ENCODE measurements at places on chromosomes 3 and 15.

DNA sequence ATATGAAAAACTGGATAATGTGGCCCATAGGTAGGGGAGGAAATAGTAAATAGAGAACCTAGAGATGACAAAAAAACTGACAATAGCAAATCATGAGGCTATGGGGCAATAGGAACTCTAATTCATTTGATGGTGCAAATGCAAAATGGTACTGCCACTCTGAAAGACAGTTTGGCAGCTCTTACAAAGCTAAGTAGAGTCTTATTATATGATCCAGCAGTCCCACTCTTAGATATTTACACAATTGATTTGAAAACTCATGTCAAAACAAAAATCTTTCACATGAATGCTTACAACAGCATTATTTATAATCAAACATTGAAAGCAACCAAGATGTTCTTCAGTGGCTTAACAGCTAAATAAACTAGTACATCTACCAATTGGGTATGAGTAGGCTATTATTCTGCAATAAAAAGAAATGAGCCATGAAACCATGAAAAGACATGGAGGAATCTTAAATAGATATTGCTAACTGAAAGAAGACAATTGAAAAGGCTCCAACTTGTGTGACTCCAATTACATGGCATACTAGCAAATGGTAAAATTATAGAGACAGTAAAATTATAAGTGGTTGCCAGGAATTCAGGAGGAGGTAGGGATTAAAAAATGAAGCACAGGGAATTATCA is 321.8 kb upstream of the STAC start:
- no peak for DNase-seq

- no peak for DNase-seq
Observed at GRCh38 chr3:66393333-66394005, 107.4 kb downstream of the LRIG1 start.

- no peak for DNase-seq
Observed at GRCh38 chr3:174533286-174533685, 325.8 kb upstream of the NAALADL2 start.

GRCh38 chr3:60953351-60953750 is 297.9 kb downstream of the FHIT start:
- no peak for DNase-seq

- peak; percentile 8 for DNase-seq
Observed at GRCh38 chr3:112629425-112629824, 11.5 kb downstream of the CCDC80 start.

DNA sequence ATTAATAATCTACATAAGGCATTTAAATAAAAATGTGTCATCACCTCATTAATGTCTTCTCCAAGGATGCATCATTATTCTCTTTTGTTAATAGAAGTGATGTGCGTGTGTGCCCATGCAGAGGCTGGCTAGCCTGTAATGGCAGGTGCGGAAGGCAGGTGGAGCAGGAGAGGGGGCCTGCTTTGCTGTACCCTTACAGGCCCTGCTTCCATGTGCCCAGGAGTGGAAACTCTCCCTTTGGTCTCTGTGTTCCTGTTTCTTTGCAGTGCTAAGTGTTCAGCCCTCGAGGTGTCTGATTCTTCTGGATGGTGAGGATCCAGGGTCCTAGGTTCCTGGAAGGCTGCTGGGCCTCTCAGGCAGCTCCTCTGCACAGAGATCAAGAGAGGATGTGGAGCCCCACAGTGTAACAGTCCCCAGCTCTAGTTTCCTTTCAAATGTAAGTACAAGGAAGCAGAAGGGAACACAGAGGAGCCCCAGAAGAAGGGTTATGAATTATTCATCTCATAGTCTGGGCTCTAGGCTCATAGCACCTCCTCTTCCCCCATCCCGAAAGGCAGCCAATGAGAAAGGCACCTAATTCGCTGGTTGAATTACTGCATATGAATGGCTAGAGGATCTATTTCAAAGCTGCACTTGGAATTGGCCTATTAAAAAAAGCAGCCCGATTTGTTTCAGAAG is 39.2 kb upstream of the AGBL1 start:
- no peak for DNase-seq

DNA sequence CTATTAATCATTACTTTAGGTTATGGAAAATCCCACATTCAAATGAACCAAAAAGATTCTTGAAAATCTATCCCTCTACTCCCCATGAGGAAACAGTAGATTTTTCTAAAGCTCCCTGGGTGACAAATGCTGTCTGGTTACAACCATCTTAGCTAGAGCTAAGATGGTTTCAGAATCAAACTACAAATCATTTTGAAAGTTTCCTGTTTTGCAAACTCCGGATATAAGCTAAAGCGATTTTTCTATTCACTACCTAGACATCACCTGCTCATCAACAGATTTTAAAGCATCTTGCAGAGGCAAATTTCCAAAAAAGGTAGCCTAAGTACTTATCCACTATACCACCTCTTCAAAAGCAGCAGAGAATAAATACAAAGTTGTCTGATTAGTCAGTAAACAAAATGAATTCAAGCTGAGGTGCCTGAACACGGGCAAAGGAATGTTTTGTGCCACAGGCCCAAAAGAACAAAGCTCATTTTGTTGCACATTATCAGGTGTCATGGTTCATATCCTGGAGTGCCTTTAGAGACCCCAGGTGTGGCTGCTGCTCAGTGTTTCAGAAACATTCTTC is 204.9 kb downstream of the TNIK start:
- DNase-seq: peak; percentile 61

- DNase-seq: no peak
Observed at GRCh38 chr3:35392187-35392586, 247.1 kb upstream of the ARPP21 start.

- no peak for DNase-seq
Observed at GRCh38 chr15:69099941-69100340, 60.5 kb upstream of the GLCE start.

- no peak for DNase-seq
Observed at GRCh38 chr15:98190914-98191313, 230.4 kb downstream of the ARRDC4 start.

DNA sequence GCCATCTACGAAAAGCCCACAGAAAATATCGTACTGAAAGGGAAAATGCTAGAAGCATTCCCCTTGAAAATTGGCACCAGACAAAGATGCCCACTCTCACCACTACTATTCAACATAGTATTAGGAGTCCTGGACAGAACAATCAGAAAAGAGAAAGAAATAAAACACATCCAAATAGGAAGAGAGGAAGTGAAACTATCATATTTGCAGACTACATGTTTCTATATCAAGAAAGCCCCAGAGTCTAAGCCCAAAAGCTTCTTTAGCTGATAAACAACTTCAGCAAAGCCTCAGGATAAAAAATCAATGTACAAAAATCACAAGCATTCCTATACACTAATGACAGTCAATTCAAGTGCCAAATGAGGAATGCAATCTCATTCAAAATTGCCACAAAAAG is 15.6 kb downstream of the OR5K3 start:
- DNase-seq: no peak

DNA sequence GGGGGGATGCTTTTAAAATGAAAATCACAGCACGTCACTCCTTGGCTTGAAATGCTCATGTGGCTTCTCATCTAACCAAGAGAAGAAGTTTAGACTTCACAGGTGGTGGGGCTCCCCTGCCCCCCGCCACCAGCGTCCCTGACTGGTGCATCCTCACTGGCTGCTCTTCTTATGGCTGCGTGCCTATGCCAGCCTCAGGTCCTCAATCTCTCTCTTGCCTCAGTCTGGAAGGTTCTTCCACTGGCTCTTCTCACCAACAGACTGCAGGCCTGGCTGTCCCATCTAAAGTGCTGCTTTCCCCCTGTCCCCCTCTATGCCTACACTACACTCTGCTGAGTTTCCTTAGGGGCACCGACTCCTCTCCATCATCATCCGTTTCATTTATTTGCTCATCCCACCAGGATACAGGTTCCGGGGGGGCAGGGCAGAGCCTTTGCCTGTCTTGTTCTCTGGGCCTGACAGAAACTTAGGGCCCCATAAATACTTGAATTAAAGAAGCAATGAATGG is 20.6 kb downstream of the ABTB1 start:
- no peak for DNase-seq
